ENCODE measurements at places on chromosomes 2 and 18. TPM values are rescaled to one million over a fixed set of nuclear protein-coding genes. Genes with fewer than 3 reads are reported as not detected.
A peak's percentile ranks its signal among the peaks of the same experiment; 100 is the strongest.

GRCh38 chr2:217273851-217274250 lies 414.0 kb upstream of the TNP1 start:
- no peak for DNase-seq

- no peak for DNase-seq
Observed at GRCh38 chr2:51208521-51208920, 176.6 kb upstream of the NRXN1 start.

GRCh38 chr18:5542515-5543035 lies 1.2 kb downstream of the EPB41L3 start:
- peak; percentile 78 for DNase-seq

MYL12A gene
- 705 TPM for total RNA-seq

- DNase-seq: peak; percentile 59
Observed at GRCh38 chr2:212117926-212118325, 420.7 kb downstream of the ERBB4 start.

DNA sequence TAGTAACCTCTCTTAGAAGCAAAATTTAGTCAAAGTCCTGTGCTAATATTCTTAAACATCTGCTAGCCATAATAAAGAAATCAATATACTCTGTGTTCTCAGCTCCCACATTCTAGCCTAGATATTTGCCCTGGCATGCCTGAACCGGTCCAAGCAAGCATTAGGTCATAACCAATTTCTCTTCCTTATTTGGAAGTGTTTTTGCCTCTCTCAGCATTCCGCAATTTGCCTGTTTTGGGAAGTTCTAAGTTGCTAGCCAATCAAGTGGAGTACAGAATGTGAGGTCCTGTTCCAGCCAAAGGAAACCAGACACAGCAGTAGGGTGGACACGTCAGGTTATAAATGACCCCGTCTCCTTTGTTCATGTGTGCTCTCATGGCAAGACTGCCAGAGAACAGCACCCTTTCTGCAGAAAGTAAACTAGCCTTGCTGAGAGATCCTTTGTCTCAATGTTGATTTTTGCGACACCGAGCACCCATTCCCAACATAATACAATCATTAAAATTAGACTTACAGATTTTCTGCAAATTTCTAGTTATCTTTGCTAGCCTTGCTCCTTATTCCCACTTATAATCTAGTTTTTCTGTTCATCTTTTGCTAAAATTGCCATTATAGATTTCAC lies 13.0 kb upstream of the SULT1C4 start:
- DNase-seq: no peak

GRCh38 chr2:186884587-186884986 lies 35.6 kb upstream of the ZSWIM2 start:
- DNase-seq: peak; percentile 47

DNA sequence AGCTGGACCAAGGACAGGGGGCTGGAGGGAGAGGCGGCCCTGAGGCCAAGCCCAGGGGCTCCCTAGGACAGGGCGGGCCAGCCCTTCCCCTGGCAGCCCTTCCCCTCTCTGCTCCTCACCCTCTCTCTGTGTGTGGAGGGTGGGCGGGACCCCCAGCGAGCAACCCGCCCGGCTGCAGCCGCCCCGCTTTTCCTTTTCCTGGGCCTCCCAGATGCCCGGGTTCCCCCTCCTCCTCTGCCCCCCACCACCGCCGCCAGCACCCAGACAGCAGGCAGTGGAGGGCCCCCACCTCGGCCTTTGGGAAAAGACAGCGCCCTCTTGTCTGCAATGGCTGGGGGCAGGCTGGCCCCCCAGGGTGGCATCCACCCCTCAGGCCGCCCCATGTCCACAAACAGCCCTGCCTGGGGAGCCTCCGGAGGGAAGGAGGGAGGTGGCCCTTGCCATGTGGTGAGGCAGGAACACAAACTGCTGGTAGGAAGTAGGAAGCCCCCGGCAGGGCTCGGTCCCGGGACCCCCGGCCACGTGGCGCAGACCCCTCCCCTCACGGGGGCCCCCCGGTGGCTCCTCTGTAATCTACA lies 135.1 kb upstream of the CTDP1 start:
- no peak for DNase-seq

GRCh38 chr2:132664096-132664495 lies 5.9 kb downstream of the LYPD1 start:
- no peak for DNase-seq

Measured in muscle of leg (tissue), 16 donors.